Stimulated activated CD8-positive, alpha-beta memory T cell treated with anti-CD3 and anti-CD28 coated beads, Interleukin-4, amount 100 ng/mL, for 1 hour (primary cell): ENCODE measurements at places on chromosomes 13 and 19.
A peak's percentile ranks its signal among the peaks of the same experiment; 100 is the strongest.

GRCh38 chr13:27679396-27679795 lies 57.7 kb downstream of the POLR1D start:
- no peak for DNase-seq

DNA sequence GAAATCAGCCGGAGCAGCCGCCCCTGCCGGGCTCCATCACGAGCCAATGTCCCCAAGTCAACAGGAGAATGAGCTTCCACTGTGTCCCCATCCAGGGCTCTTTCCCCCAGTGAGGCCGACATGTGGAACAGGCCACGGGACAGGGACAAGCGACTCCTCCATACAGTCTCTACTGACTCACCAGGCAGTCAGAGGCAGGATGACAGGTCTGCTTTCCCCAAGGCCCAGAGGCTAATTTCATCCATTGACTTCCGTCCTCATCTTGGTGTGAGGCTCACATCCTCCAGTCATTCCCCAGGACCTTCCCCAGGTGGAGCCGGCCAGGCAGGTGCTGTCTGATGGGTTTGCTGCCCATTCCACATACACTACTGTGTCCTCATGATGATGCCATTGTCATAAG lies 3.5 kb downstream of the CEACAM6 start:
- DNase-seq, result no peak

- DNase-seq, result no peak
These were observed 916.6 kb downstream of the DIAPH3 start for GRCh38 chr13:59247171-59247570.

GRCh38 chr19:48333467-48334384 lies 8.4 kb downstream of the EMP3 start:
- peak; percentile 73 for DNase-seq

- no peak for DNase-seq
These were observed 119.3 kb upstream of the GJB6 start for GRCh38 chr13:20351281-20352022.

DNA sequence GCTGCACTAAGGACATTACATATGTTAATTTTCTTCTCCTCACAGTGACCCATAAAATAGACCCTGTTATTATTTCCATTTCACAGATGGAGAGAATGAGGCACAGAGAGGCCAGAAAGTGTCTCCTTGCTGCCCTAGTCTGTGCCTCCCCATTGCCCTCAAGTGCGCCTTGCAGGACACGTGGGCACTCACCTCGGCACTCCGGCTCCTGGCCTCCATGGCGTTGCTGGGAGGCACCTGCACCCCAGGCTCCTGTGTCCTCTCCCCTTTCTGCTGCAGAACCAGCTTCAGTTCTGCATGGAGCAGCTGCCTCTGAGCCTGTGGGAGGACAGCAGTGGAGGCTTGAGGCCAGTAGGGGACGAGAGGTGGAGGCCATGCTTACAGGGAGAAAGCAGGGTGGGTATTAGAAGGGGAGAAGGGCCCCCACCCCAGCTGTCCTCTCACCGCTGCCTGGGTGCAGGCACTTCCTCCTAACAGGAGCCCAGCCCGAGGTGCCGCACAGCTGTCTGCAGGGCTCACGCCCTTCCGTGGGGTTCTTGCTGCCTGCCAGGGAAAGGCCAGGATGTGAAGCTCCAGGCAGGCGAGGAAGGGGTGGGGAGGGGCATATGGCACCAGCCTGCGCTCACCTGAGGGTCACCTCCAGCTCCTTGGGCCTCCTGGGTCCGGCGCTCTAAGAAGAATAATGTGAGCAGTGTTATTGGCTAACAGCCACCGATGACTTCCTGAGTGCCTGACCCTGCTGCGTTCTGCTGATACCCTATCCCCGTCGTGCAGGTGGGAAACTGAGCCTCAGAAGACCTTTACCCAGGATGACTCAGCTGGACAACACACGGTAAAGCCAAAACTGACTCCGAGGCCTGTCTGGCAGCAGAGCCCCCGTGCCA lies 5.2 kb downstream of the PRX start:
- DNase-seq, result no peak
